Activated T-cell treated with anti-CD3 and anti-CD28 coated beads, Interleukin-2, amount 50 U/mL, for 72 hours (primary cell): ENCODE measurements at places on chromosomes 12 and 14. TPM values are rescaled to one million over a fixed set of nuclear protein-coding genes. Genes with fewer than 3 reads are reported as not detected.

DNA sequence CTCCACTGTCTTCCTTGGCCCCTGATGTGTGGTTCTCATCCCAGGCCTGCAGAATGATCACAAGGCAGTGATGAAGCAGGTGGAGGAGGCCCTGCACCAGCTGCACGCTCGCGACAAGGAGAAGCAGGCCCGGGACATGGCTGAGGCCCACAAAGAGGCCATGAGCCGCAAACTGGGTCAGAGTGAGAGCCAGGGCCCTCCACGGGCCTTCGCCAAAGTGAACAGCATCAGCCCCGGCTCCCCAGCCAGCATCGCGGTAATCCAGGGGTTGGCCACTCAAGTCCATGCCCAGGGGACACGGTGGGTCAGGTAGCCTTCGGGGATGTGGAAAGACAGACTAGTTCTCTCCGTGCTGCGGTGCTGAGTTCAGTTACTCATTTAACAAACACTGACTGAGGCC lies 11.0 kb downstream of the PSMD9 start:
- peaks cover 35% of the 10 kb centered on the region for H3K36me3 ChIP-seq
- H3K4me1 ChIP-seq: peaks cover 6% of the 10 kb centered on the region
- no peak for DNase-seq

GRCh38 chr12:94721173-94721572 lies 70.8 kb upstream of the TMCC3 start:
- DNase-seq: no peak
- no peak overlapping the region for H3K4me3 ChIP-seq

SDR9C7 gene
- total RNA-seq: not detected

DNA sequence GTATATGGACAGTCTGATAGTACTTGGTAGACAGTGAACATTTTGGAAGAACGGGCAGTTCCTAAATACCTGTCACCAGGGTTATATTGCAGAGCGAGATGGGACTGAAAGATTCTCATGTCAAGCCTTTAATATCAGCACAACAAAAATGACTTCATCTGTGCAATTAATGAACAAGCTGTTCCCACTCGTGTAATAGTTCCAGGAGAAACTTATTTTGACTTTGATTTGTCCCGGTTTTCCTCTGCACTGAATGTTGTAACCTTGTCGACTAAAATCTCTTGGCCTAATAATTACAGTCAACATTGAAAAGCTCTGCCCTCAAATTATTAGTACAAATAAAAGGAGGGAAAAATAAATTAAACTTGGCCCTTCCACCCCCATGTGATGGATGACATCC lies 79.5 kb downstream of the WASHC3 start:
- no peak overlapping the region for H3K4me3 ChIP-seq
- H3K4me1 ChIP-seq: no peaks in the 10 kb centered on the region
- DNase-seq: no peak
- no peak overlapping the region for H3K27ac ChIP-seq
- no peaks in the 10 kb centered on the region for H3K36me3 ChIP-seq

GRIP1 gene
- total RNA-seq: 2.3 TPM

GRCh38 chr14:79436335-79436734 lies 775.0 kb downstream of the DIO2 start:
- H3K4me3 ChIP-seq: no peak overlapping the region
- no peak for DNase-seq
- no peak overlapping the region for H3K27ac ChIP-seq
- no peaks in the 10 kb centered on the region for H3K36me3 ChIP-seq

AMDHD1 gene
- 3.7 TPM for total RNA-seq

DNA sequence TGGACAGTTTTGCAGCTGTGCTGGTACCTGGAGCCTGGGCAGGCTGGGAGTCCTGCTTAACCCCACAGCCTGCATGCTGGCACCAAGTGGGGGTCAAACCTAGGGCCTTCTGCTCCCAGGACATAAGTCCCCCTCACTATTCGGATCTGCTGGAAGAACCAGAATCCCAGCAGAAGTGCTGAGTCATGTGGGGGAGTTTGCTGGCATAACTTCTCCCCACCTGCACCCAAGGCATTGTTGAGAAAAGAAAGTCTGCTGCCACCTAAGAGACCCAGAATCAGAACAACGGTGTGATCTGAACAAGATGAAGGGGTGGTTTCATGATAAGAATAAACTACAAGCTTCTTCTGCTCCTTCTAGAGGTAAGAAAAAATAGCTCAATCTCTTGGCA lies 102.7 kb downstream of the RBM19 start:
- H3K27ac ChIP-seq: no peak overlapping the region
- H3K4me3 ChIP-seq: no peak overlapping the region
- H3K36me3 ChIP-seq: no peaks in the 10 kb centered on the region
- DNase-seq: no peak

DNA sequence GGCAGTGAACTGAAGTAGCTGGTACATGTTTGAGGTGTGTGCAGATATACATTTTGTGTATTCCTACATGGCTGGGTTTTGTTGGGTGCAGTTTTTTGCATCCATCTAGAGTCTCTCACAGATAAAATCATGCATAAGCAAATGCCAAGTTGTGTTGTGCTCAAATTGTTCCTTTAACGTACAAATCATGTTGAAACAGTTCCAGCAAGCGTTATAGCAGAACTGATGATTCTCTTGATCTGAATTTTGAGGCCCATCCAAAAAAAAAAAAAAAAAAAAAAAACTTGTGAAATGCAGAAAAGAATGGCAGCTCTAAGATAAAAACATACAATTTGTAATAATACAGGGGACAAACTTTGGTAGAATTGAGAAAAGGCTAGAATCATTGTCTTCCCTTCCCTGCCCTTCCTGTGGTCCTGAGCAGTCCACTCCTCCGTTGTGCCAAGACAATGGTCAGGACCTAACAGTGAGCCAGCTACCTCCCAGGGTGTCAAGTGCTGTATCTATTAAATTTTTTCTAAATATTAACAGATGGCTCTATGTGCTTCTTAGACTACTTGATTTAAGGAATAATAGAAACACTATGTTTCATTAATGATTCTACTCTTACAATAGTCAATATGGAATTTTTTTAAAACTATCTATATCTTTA lies 122.1 kb downstream of the PLEKHA5 start:
- no peaks in the 10 kb centered on the region for H3K4me1 ChIP-seq
- no peaks in the 10 kb centered on the region for H3K36me3 ChIP-seq
- no peaks in the 10 kb centered on the region for H3K27me3 ChIP-seq
- no peak for DNase-seq
- H3K4me3 ChIP-seq: no peak overlapping the region
